ENCODE measurements at places on chromosomes 13 and 19. TPM values are rescaled to one million over a fixed set of nuclear protein-coding genes. Genes with fewer than 3 reads are reported as not detected.

GRCh38 chr19:18480006-18480691 is 41.7 kb downstream of the ELL start:
- peak; percentile 59 for DNase-seq
- H3K36me3 ChIP-seq, result no peaks in the 10 kb centered on the region
- no peak overlapping the region for H3K4me3 ChIP-seq
- H3K27me3 ChIP-seq, result no peaks in the 10 kb centered on the region
- H3K4me1 ChIP-seq, result peaks cover 30% of the 10 kb centered on the region
- H3K27ac ChIP-seq, result no peak overlapping the region

DNA sequence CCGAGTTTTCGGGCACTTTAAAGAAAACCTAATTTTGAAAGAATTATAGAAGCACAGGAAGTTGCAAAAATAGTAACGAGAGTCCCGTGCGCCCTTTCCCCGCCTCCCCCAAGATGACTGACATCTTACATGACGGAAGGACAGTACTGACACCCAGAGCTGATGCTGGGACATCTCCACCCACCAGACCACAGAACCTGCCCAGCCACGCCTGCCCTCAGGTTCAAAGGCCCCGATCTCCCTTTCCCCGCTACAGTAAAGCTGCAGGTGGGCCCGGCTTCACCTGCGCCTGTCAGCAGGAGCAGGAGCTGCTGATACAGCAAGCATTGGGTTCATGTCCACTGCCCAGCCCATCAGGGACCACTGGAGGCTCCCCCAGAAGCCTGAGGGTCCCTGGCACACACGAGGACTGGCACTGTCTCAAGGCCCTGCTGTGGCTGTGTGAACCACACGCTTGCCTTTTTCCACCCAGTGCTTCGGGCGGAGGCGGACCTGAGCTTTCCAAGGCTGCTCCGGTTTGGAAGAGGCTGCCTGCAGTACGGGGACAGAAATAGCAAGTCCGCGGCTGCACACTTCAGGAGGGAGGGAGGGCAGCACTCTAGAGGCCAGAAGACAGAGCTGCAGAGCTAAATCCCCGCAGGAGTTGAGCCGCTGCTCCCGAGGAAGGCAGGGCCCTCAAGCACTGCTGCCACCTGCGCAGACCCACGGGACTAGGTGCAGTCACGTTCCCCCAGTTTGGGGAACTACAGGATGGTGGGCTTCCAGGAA is 8.7 kb downstream of the MAP2K2 start:
- H3K4me3 ChIP-seq, result no peak overlapping the region
- no peaks in the 10 kb centered on the region for H3K4me1 ChIP-seq
- H3K27ac ChIP-seq, result no peak overlapping the region
- peaks cover 7% of the 10 kb centered on the region for H3K36me3 ChIP-seq

IZUMO2 gene
- total RNA-seq, result not detected

- no peak overlapping the region for H3K4me3 ChIP-seq
- H3K27ac ChIP-seq, result no peak overlapping the region
- H3K4me1 ChIP-seq, result peaks cover 7% of the 10 kb centered on the region
Measured at GRCh38 chr13:32838945-32839344, 177.3 kb upstream of the KL start.

DNA sequence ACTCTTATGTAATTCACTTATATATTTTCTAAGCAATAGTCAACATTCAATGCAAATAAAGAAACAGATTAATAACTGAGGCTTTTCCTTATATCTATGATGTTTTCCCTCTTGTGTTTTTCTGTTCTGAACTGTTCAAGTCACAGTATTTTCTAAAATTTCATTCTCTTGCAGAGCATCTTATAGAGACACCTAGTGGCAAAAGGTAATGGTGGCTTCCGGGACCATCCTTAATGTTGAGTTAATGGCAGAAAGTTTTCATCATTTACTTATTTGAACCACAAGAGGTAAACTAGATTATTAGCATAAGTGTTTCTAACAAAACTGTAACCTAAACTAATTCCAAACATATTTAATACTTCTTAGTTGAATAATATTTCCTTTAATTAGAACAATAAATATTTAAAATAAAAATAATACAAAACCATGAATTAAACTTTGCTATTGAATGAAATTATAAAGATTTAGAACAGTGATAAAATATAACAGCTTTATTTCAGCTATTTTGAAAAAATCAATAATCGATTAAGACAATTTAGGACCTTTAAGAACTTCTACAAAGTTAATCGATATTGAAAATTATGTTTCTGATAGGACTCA is 1.7 kb upstream of the SLITRK5 start:
- peaks cover 24% of the 10 kb centered on the region for H3K4me1 ChIP-seq
- H3K27ac ChIP-seq, result no peak overlapping the region
- H3K36me3 ChIP-seq, result no peaks in the 10 kb centered on the region
- no peak for DNase-seq
- H3K27me3 ChIP-seq, result peaks cover 11% of the 10 kb centered on the region
- no peak overlapping the region for H3K4me3 ChIP-seq

DACH1 gene
- total RNA-seq, result 0.67 TPM

DNA sequence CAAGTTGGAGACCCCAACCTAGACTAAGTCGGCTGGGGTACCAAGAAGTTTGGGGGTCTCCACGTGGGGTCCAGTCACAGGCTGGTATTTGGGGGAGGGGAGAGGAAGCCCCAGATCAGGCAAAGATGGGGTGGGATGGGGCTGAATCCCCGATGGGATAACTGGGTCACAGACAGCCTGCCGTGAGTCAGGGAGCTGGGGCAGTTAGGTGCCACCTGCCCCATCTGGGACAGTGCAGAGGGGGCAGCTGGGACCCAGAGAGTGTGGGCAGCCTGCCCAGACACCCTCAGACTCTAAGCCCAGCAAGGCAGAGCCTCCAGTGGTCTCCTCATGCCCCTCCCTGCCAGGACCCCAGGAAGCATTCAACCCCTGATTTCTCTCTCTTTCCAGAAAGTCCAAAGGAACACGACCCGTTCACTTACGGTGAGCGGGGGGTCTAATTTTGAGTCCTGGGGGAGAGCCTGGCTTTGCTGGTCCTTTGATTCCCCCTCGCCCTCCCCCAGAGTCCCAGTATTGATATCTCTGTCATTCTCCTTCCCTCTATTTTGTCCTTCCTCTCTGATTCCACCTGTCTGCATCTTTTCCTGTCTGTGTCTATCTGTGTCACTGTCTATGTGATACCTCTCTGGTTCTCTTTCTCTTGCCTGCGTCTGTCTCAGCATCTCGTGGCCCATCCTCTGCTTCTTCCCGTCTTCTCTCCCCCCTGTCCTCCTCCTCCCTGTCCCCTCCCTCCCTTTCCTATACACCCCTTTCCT is 1.8 kb downstream of the FXYD1 start:
- H3K27ac ChIP-seq, result no peak overlapping the region
- peaks cover 30% of the 10 kb centered on the region for H3K27me3 ChIP-seq
- no peaks in the 10 kb centered on the region for H3K36me3 ChIP-seq
- peaks cover 4% of the 10 kb centered on the region for H3K4me1 ChIP-seq
- DNase-seq, result no peak

- peak overlapping the region; percentile 54 for H3K27ac ChIP-seq
- no peaks in the 10 kb centered on the region for H3K4me1 ChIP-seq
- H3K36me3 ChIP-seq, result no peaks in the 10 kb centered on the region
- no peak for DNase-seq
- H3K27me3 ChIP-seq, result no peaks in the 10 kb centered on the region
Measured at GRCh38 chr19:52527956-52528351, 486 bp downstream of the ZNF808 start.

- peak within 1 kb of the TSS; percentile 77 for H3K27ac ChIP-seq
- peak; percentile 92 for DNase-seq
- H3K27me3 ChIP-seq, result no peaks in the 10 kb centered on the region
- no peaks in the 10 kb centered on the region for H3K36me3 ChIP-seq
Measured at GRCh38 chr19:7903244-7904073, at the start of gene MAP2K7. Gene MAP2K7 (plus strand): TSS chr19:7903877. CDS start chr19:7903945, 68 bp downstream.

DNA sequence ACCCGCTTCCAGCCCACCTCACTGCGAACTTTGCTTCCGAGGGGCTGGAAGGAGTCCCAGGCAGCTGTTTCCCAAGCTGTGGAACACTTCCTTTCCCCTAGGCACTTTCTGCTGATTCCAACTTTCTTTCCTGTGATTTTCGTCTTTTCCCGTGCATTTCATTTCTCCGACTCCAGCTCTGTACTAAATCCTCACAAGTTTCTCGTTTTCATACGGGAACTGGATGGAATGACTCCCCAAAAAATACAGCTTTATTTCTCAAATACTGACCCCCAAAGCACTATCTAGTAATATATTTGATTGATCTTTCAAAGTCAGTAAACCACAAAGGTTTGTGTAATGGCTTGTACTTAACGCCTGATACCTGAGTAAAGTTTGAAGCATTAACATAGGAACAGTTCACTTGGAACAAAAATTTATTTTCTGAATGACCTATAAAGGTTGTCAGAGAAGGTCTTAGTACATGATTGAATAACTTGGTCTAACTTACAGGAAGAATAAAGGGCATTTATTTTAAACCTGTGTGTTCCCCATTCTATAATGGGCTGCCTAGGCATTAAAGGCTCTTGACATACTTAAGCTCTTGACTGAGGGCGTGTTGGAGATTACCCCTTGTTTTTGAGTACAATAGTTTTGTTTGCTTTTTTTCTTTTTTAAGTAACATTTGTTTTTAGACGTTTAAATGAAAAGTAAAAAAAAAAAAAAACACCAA is 1.3 kb upstream of the PCDH9 start:
- H3K27ac ChIP-seq, result peak overlapping the region; percentile 87
- no peaks in the 10 kb centered on the region for H3K36me3 ChIP-seq
- no peaks in the 10 kb centered on the region for H3K27me3 ChIP-seq
- peaks cover 7% of the 10 kb centered on the region for H3K4me1 ChIP-seq
- peak overlapping the region; percentile 91 for H3K4me3 ChIP-seq

- peak overlapping the region; percentile 82 for H3K4me3 ChIP-seq
- H3K36me3 ChIP-seq, result no peaks in the 10 kb centered on the region
- DNase-seq, result peak; percentile 72
- no peaks in the 10 kb centered on the region for H3K27me3 ChIP-seq
- H3K4me1 ChIP-seq, result peaks cover 11% of the 10 kb centered on the region
Measured at GRCh38 chr19:17511724-17512573, 500 bp downstream of the PGLS start.

- no peaks in the 10 kb centered on the region for H3K36me3 ChIP-seq
- no peak for DNase-seq
- no peak overlapping the region for H3K27ac ChIP-seq
- no peaks in the 10 kb centered on the region for H3K4me1 ChIP-seq
- no peaks in the 10 kb centered on the region for H3K27me3 ChIP-seq
- no peak overlapping the region for H3K4me3 ChIP-seq
Measured at GRCh38 chr13:96248103-96248502, 158.2 kb downstream of the HS6ST3 start.

RNF113B gene
- total RNA-seq, result not detected

DNA sequence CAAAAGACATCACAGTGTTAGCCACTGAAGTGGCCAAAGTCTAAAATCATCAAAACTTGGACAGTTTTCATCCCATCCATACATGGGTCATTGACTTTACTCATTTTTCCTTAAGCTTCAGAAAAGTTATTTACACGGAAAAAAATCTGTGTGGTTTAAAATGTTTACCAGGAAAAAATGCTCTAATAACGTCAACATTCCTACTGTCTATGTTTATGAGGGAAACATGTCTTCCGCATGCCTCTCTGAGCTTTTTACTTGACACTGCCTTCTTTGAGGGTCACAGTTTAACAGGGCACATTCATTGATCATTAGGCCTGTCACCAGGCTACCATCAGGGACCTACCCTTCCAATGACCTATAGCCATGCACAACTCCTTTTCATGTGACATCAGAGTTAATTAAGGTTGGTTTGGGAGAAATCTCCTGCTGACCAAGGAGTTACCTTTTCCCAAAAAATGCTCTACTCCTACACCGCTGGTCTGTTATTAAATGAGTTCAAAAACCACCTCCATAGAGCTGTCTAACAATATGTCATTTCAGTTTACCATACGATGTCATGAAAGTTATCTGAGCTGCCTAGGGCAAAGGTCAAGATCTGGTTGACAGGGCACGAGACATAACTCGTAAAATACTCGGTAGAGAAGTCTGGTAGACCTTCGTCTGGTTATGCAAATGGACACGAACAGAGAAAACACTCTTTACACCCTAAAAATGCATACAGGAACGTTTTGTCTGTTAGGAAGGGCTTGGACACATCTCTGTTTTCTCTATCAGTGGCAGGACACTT is 17.8 kb downstream of the FLT1 start:
- H3K36me3 ChIP-seq, result no peaks in the 10 kb centered on the region
- H3K4me3 ChIP-seq, result no peak overlapping the region
- no peak overlapping the region for H3K27ac ChIP-seq
- no peak for DNase-seq
- H3K27me3 ChIP-seq, result no peaks in the 10 kb centered on the region

RASGRP4 gene
- total RNA-seq, result not detected

FCER2 gene
- total RNA-seq, result not detected

Data from astrocyte (in vitro differentiated cells and primary cell).